ENCODE measurements at places on chromosomes 16 and 17.

DNA sequence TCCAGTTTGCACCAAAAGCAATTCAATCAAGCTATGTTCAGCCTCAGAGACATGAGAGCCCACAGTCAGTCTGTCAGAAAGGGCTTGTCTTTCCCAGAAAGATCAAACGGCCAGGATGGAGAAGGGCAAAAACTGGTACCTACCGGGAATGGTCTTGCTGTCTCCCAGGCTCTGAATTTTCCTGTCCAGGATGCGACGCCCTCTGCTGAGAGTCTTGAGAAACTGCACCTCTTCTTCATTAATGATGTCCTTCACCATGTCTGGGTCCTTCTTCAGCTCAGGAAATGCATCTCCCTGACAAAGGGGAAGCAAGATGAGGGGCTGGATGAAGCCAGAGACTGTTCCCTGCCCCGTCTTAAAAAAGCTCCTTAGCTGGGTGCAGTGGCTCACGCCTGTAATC lies 15.8 kb upstream of the EXOSC6 start:
- no peak for DNase-seq

GRCh38 chr16:27460663-27461482 lies 58.9 kb downstream of the IL21R start:
- no peak for DNase-seq

DNA sequence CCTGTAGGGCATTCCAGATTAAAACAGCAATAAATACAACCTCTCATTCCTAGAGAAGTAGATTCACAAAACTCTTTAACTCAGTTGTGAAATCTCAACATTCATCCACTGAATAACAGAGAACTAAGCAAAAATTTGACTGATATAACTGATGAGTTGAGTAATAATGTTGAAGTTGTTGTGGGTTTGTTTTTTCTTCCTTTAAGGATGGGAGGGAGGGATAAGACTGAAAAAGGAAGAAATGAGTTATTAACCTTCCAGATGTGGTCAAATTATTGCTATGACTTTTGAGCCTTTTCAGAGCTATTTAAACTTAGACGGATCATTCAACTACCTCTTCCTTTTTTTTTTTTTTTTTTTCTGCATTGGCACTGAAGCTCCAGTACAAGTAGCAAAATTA lies 38.6 kb downstream of the SKAP1 start:
- no peak for DNase-seq

DNA sequence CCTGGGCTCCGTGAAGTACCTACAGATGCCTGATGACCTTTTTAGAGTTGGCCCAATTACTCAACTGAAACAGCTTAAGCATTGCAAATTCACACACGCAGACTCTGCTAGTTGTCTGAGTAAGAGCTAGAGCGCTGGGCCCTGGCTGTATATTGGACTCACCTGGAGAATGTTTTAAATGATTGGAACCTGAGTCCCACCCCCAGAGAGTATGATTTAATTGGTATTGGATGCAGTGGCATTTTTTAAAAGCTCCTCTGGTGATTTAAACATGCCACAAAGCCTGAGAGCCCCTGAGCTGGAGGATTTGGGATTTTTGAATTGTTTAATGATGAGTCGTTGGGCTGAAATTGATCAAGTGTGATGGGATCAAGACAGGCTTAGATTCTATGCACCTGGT lies 143.9 kb upstream of the SDK2 start:
- no peak for DNase-seq

DNA sequence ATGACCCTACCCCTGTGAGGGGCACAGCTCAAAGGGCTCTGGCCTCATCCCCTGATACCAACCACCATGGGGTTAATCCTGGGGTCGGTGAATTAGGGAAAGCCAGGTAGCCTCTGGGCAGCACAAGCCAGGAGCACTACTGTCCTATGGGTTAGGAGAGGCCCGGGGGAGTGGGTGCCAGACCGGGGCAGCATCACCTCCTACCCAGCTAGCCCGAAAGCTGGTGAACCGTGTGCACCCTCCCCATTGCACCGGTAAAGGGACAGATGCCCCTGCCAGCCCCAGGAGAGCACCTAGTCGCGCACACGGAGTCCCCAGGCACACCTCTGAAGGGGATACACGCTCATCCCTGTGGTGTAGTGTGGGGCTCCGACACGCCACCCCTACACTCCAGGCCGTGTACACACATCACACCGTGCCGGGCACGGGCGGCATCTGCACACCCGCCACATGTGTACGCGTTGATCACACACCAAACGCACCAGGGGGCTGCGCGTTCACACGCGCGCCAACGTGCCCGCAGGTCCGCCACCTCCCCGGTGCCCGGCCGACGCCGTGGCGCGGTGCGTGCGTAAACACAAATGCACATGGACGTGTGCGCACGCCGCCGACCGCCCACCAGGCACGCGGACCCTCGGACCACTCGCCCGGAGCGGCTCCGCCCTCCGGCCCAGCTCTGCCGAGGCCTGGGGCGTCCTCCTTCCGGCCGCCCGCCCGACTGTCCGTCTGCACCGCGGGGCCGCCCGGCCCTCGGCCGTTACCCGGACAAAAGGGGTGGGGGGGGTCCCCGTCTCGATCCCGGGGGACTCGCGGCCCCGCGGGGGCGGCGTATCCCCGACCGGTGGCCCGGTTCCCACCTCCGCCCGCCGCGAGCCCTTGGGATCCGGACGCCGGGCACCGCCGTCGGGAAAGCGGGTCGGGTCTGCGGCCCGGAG lies 785 bp downstream of the UBALD1 start:
- DNase-seq: no peak

GRCh38 chr17:27825459-27825858 lies 25.1 kb upstream of the NOS2 start:
- no peak for DNase-seq

DNA sequence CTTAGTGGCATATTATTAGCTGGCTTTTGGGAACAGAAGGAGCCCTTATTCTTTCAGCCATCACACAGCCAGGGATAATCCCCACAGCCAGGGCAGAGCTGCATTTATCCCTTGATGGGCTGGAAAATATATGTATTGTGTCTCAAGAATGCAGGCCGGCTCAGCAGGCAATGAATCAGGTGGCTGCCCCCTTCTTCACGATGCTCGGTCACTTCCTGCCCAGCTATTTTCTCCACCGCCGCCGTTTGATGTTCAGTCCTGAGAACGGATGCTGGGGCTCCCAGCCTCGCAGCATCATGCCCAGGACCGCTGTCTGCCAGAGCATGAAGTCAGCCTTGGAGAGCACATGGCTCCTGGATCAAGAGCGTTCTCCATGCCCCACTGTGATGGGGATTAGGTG lies 4.3 kb upstream of the MYH3 start:
- no peak for DNase-seq

DNA sequence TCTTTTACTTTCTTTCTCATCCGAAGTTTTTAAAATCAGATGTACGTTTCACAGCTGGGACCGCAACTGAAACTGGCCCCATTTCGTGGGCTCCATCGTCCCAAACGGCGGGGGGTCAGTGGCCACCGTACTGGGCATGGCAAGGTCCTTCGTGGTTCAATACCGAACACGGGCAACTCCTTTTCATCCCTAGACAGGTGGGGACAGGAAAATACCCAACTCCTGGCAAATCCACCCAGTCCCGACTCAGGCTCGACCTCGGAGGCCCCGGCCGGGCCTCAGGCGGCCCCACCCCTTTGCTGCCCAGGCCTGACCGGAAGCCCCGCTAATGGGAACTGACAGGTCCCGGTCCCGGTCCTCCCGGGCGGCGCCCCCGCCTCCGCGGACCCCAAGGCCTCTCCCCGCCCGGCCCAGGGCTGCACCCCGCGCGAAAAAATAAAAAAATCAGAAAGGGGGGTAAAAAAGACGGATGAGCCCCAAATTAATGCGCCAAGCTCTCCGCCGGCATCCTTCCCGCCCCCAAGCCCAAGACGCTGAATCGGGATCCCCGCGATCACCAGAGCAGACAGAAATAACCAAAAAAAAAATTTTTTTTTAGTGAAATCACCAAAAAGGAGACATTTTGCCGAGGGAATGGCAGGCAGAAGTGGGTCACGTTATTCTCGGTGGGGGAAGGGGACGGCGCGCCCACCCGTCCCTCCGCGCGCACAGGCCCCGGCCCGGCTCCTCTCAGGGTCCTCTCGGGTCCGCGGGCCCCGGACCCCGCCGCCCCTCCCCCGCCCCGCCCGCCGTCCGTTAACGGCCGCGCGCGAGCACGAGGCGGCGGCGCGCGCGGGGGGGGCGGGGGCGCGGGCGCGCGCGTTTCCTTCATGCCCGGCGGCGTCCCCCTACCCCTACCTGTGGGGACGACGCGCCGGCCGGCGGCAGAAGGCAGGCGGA lies 562 bp downstream of the ZC3H7A start:
- no peak for DNase-seq
